Globus pallidus (tissue), 1 donor: ENCODE measurements at places on chromosomes 16 and 17.
A peak's percentile ranks its signal among the peaks of the same experiment; 100 is the strongest.

GRCh38 chr16:14513389-14514107 is 116.5 kb downstream of the PARN start:
- no peak for DNase-seq

DNA sequence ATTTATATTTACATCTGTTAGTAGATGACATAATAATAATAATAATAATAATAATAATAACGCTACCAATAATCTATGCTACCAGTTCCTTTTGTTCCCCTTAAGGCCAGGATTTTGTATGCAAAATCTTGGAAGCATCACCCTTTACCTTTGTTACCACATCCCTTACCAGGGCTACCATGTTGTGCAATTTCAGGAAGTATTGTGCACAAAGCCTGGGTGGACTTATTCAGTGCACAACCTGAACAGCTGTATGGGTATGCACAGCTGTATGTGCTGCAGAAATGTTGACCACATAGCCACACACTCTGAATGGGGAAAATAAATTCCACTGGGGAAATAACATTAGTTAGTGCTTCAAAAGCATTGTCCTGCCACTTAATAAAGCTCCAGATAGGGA is 19.9 kb upstream of the CALB2 start:
- no peak for DNase-seq

GRCh38 chr16:73190256-73190655 is 142.3 kb upstream of the ZFHX3 start:
- DNase-seq, result no peak

DNA sequence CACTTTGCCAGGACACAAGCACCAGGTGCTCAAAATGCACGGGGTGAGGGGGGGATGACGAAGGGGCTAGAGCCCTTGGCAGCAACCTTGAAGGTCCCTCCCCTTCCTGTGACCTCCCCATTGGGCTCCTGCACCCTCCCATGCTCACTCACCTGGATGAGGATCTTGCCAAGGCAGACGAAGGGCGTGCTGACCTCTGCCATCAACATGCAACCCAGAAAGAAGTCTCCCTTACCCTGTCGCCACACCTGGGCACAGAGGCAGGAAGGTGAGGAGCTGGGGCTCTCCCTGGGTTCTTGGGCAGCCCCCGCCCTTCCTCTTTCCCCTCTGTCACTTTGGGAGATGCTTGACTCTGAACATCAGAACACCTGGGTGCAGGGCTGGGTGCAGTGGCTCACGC is 2.6 kb downstream of the C16orf92 start:
- no peak for DNase-seq

GRCh38 chr17:50920891-50921586 is 54.9 kb upstream of the TOB1 start:
- peak; percentile 28 for DNase-seq

- peak; percentile 80 for DNase-seq
Observed at GRCh38 chr16:1492923-1493745, at the start of gene TELO2. TELO2 (plus strand) TSS chr16:1493360; CDS start chr16:1494282, 922 bp downstream.

DNA sequence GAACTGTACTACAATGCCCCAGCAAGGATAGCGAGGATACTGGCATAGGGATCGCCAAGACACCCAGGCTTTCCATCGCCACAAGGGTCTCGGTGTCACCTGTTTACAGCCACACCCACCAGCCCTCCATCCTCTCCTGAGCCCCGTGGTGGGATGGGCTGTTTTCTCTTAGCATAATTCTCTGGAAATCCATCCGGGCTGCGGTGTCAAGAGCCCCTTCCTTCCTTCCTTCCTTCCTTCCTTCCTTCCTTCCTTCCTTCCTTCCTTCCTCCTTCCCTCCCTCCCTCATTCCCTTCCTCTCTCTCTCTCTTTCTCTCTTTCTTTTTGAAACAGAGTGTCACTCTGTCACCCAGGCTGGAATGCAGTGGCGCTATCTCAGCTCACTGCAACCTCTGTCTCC is 36.0 kb upstream of the BAHCC1 start:
- DNase-seq, result no peak

DNA sequence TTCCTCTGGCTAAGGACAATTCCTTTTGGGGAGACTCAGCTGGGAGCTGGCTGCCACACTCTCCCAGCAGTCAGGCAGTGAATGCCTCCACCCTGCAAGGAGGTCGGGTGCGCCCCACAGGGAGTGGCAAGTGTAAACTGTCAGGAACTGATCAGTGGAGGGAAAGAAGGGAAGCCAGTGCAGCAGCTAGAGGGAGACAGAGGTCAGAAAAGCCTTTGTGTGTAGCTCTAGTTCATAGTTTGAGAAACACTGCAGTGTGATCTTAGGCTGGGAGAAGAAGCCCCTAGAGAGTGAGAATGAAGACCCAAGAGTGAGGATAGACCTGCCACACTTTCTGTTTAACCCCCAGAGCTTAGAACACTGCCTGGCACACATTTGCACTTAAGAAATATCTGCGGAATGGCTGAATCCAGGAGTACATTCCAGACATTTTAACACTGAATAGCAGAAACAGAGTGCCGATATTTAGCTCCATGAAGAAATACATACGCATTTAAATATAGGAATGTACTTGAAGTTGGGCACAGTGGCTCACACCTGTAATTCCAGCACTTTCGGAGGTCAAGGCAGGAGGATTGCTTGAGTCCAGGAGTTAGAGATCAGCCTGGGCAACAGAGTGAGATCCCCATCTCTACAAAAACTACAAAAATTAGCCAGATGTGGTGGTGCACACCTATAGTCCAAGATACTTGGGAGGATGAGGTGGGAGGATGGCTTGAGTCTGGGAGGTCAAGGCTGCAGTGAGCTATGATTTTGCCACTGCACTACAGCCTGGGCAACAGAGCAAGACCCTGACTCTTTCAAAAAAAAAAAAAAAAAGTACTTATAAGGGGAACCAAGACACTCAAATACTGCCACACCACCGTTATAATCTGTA is 11.1 kb upstream of the SLC5A11 start:
- DNase-seq, result peak; percentile 77

- DNase-seq, result no peak
Observed at GRCh38 chr16:2987833-2988232, 7.6 kb upstream of the PKMYT1 start.

- no peak for DNase-seq
Observed at GRCh38 chr16:64667334-64667877, 454.5 kb downstream of the CDH11 start.

- no peak for DNase-seq
Observed at GRCh38 chr17:56762988-56763387, 70.7 kb downstream of the C17orf67 start.

GRCh38 chr16:164827-165538 is 795 bp upstream of the HBM start:
- DNase-seq, result no peak

- peak; percentile 48 for DNase-seq
Observed at GRCh38 chr17:31549121-31549524, 157.6 kb downstream of the RAB11FIP4 start.

- peak; percentile 88 for DNase-seq
Observed at GRCh38 chr17:46003907-46004748, 5.1 kb downstream of the STH start.

- DNase-seq, result no peak
Observed at GRCh38 chr17:13365331-13365730, 236.4 kb downstream of the HS3ST3A1 start.

- no peak for DNase-seq
Observed at GRCh38 chr17:66172691-66173223, 19.2 kb downstream of the CEP112 start.

GRCh38 chr16:495127-495748 is 32.3 kb upstream of the CAPN15 start:
- DNase-seq, result no peak

DNA sequence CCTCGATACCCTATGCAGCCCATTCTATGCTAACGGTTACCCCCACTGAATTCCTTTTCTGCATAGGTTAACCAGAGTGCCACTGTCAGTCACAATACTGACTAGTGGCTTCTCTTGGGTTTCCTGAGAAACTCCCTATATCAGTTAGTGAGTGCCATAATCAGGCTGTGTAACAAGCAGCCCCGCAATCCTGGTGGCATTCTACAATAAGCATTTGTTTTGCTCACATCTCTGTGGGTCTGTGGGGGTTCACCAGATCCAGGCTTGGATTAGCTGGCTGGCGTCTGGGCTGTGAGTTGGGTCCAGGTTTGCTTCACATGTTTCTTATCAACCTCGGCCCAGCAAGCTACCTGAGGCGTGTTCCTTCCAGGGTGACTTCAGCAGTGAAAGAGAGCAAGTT is 42.4 kb downstream of the TMEM235 start:
- no peak for DNase-seq

DNA sequence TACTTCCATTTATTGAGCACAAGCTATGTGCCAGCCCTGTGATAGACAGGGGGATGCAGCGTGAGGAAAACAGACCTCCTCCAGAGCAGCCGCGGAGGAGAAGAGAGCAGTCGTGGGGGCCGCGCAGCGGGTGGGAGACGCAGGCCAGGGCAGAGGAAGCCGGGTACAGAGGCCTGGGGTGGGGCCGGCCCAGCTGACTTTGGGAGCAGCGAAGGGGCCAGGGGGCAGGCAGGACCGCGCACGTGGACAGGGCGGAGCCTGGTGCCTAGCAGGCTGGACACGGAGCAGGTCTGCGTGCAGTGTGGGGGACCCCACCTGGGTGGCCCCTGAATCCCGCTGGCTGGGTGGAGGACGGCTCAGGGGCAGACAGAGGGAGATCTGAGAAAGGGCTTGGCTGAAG is 46.2 kb downstream of the ZFPM1 start:
- no peak for DNase-seq

DNA sequence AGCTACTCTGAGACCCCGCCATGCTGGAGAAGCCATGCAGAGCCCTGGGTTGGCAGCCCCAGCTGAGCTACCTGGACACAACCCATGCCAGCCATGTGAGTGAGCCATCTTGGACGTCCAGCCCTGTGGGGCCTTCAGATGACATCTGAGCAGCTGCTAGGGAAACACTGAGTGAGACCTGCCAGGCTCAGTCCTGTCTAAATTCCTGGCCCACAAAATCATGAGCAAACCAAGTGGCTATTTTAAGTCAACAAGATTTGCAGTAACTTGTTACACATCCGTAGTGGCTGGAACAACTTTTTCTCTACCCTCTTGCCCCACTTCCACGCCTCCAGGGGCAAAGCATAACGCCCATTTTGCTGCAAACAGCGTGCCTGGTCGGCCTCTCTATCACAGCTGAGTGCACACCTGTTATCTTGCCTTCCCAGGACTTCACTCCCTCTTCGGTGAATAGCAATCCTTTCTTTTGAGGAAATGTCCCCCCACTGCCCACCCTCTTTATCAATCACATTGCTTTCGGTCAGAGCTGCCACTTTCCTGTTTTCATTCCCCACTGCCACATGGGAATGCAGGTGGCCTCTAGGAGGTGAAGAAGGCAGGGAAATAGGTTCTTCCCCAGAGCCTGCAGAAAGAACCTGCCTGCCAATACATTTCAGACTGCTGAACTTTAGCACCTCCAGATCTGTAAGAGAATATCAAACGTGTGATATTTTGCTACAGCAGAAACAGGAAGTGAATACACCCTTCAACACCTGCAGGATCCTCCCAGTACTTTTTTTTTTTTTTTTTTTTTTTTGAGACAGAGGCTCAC is 7.4 kb upstream of the SCIMP start:
- no peak for DNase-seq

- no peak for DNase-seq
Observed at GRCh38 chr17:74204474-74204873, 996 bp downstream of the RPL38 start.

- no peak for DNase-seq
Observed at GRCh38 chr16:70577256-70577698, 53.7 kb downstream of the SF3B3 start.

GRCh38 chr17:17028059-17028877 is 14.0 kb upstream of the MPRIP start:
- peak; percentile 29 for DNase-seq

DNA sequence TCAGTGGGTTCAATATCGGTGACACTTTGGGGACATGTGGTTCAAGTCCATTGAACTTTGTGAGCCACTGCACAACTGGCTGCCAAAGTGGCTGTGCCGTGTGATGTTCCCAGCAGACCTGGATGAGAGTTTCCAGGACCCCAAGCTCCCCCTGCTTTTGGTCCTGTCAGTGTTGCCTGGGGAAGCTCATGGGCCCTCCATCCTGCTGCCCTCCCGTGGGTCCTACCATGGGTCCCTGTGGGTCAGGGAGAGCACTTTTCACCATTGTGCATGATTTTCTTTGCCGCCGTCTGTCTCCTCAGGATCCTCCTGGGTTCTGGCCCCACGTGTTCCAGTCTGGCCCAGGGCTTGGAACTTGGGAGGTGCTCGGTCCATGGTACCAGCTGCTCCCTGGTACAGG is 38.1 kb downstream of the LGALS9 start:
- DNase-seq, result no peak

GRCh38 chr16:49546735-49547134 is 173.1 kb downstream of the C16orf78 start:
- DNase-seq, result no peak

DNA sequence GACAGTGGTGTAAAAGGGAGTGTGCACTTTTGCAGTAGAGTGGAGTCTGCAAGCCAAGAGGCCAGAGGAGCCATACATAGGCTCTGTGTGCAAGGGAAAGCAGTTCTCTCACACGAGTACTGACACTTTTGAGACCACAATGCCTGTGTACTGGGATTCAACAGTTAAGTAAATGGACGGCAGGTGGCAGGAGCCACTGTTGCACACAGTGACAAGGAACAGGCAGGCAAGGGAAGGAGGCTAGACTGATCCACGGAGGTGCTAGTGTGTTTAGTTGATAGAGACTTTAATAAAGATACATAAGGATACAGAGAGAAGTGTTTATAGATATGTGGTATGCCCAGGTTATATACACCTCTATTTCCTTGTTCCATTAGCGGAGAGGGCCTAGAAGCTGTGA is 67.0 kb downstream of the MPRIP start:
- no peak for DNase-seq
